Activated B cell treated with CpG ODN at 0.5 μM for 24 hours (primary cell): ENCODE measurements at places on chromosomes 11 and 22. TPM values are rescaled to one million over a fixed set of nuclear protein-coding genes. Genes with fewer than 3 reads are reported as not detected.

YAP1 gene
- total RNA-seq: not detected in 2 replicates

DNA sequence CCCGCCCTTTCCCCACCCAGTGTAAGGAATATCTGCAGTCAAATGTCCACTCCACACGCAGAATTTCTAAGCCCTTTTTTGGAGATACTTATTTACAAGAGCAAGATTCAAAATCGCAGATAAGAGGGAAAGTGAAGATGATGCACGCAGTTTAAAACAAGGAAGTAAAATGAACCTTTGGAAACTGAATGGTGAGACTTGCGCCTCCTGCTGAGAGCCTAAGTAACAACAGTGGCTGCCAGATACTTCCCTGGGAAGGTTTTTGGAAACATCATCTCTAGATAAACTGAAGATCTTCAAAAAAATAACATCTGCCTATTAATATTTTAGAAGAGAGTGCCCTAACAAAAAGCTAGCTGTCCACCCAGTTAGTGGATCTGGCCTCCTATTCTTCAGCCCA lies 963.1 kb upstream of the FAT3 start:
- no peak for DNase-seq

DNA sequence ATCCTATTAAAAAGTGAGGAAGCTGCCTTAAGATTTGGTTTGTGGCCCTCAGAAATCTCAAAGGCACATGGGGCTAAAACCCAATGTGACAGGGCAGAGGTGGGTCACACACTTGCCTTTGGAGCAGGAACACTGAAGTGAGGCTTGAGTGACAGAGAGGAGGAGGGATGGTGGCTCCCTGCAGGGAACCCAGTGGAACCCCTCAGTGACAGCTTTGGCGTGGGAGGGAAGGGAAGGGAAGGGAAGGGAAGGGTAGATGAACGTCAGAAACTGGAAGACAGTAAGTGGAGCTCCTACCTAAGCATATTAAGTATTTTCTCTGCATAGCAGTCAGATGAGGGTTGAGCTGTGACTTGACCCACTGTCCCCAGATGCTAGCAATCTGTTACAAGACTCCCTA lies 68.5 kb downstream of the TMPRSS5 start:
- no peak for DNase-seq

- DNase-seq: no peak
Measured at GRCh38 chr11:87423161-87423560, 385.4 kb downstream of the TMEM135 start.
